Endodermal cell (in vitro differentiated cells): ENCODE measurements at places on chromosomes 1 and 21.

DNA sequence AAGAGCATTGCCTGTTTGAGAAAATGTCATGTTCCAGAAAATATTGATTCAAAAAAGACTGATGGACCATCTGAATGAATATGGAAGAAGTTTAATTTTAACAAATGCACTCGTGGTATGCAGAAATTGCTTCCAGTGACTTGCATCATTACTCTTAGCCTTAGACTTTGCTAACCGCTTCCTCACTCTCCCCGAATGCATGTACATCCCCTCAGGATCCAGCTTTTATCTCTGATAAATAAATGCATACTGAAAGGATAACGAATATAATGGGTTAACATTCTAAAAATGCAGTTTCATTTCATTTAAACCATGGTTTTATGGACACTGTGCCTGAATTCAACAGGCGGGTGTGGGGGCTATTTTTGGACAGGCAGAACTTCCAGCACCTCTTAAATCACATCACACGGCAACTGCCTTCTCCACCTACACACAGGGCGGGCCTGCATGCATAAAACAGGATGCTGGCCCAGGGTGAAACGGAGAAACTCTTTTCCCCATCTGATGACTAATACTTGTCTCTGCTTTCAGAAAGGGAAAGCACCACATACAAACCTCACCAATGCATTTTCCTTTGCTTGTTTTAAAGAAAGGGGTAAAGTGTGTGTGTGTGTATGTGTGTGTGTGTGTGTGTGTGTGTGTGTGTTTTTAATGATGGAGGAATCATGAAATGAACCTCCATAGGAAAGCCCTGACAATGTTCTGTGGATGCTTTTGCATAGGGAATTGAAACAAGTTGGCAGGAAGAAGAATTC is 48.7 kb downstream of the SPAG17 start:
- no peak for DNase-seq

DNA sequence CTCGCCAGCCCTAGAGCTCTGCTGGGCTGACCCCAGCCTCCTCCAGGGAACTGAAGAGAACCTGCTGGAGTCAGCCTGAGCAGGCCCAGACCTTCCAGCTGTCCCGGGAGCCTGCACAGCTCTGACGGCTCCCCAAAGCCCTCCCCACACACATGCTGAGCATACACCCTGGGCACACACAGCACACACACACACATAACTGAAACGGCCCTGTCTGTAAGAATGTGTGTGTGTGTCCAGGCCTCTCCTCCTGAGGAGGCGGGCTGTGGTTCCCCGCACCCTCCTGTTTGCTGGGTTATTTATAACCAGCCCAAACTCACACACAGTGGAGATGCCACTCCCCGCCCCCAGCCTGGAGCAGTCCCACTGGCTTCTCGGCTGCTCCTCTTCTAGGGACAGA is 20.2 kb downstream of the SDC3 start:
- no peak for DNase-seq

- no peak for DNase-seq
Observed at GRCh38 chr1:6502000-6502891, 10.8 kb upstream of the PLEKHG5 start.

DNA sequence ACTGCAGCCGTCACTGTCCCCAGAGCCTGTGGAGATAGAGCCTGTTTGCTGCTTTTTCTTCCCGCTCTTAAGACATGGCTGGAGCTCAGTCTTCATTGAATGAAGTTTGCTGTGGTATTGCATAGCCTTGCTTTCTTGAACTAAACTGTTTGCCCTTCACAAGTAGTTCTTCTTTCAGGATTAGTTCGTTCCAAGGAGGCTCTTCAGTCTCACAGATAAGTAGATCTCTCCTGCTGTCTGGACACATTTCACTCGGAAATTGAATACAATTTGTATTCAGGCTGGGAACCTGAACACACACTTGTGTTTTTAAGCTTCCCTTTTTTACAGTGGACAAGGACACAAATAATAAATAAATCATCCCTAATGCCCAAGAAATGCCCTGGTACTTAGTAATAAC is 34.7 kb downstream of the IFNAR1 start:
- DNase-seq = no peak

DNA sequence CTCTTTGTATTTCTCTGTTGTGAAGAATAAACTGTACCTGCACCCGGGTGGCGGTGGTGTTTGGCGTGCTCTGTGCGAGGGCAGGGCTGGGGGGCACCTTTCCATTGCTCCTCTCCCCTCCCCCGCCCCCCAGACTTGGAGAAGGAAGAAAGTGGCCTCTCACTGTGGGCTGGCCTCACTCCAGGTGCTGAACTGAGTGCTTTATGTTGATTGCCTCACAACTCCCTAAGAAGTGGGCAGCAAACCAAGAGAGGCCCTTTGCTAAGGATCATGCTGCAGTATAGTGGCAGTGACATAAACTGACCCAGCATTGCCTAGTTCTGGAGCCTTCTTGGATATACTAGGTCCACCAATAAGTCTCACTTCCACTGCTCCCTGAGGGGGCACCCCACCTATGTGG is 20.2 kb downstream of the A3GALT2 start:
- DNase-seq = no peak

DNA sequence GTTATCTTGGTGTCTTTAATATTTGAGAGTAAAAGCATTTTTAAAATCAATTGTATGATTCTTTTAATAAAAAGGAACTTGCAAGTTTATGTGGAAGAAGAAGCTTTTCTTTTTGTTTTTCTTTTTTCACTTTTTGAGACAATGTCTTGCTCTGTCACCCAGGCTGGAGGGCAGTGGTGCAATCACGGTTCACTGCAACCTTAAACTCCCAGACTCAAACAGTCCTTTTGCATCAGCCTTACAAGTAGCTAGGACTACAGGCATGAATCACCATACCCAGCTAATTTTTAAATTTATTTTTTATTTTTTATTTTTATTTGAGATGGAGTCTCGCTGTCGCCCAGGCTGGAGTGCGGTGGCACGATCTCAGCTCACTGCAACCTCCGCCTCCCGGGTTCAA is 34.1 kb downstream of the CMPK1 start:
- no peak for DNase-seq

DNA sequence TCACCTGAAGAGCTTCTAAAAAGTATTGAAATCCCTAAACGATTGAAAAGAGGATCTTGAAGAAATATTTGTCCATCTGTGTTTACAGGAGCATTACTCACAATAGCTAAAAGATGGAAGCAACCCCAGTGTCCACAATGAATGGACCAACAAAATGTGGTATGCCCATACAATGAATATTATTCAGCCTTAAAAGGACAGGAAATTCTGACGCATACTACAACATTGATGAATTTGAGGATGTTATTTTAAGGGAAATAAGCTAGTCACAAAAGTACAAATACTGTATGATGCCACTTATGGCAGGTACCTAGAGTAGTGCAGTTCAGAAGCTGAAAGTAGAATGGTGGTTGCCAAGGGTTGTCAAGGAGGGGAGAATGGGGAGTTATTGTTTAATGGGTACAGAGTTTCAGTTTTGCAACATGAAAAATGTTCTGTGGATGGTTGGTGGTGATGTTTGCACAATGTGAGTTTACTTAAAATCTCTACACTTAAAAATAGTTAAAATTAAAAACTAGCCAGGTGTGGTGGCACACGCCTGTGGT is 37.1 kb upstream of the GADD45A start:
- DNase-seq = no peak

DNA sequence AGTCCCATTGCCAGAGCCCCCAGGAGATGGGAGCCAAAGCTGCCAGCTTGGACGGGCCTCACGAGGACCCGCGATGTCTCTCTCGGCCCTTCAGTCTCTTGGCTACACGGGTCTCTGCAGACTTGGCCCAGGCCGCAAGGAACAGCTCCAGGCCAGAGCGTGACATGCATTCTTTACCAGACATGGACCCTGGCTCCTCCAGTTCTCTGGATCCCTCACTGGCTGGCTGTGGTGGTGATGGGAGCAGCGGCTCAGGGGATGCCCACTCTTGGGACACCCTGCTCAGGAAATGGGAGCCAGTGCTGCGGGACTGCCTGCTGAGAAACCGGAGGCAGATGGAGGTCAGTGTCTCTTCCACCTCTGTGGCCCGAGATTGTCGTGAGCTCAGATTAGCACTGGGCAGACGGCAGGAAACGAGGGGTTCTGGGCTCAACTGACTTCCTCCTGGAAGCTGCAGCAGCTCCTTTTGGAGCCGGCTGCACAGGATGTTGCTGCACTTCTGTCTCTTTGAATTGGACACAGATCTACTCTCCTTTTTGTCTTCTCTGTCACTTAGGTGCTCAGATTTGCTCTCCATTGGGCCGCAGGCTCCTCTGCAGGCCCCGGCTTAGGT is 68.0 kb downstream of the DISC1 start:
- no peak for DNase-seq

GRCh38 chr1:183586926-183587325 is 3.3 kb downstream of the NCF2 start:
- no peak for DNase-seq

- DNase-seq = no peak
Observed at GRCh38 chr1:236320671-236321070, 38.9 kb upstream of the ERO1B start.

GRCh38 chr1:208151728-208152598 is 92.2 kb downstream of the PLXNA2 start:
- DNase-seq = no peak

- DNase-seq = no peak
Observed at GRCh38 chr1:27727126-27727525, 1.4 kb downstream of the FAM76A start.

DNA sequence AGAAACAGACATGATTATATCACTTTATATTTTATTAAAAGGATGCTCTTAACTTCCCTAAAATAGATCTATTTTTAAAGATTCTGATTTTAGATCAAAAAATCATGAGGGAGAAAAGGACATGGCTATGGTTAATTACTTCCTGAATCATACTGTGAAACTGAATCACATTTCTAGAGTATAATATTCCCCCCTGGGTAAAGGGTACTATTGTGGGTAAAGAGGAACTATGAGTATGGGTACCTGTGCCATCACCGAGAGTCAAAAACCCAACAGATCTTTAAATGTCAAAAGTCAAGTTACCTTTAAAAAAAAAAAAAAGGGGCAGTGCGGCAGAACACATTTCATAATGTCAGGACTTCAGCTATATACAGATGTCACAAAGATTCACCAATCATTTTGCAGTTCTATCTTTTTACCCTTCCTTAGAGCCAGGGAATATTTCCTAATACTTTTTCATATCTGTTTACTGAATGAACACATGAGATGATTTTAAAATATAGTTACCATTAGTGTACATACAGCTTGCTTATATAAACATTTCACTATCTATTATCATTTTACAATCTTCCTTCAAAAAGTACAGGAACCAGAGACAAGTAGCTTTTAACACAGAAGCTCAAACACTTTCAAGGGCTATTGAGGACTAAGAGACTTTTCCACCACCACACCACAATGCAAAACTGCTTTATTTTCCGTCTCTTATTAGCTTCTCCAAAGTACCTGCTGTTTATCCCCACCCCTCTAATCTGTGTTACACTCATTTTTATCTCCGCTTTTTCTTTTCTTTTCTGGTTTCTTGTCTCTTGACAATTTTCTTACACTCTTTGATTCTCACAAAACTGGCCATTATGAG is 45.0 kb downstream of the EVI5 start:
- DNase-seq = no peak

DNA sequence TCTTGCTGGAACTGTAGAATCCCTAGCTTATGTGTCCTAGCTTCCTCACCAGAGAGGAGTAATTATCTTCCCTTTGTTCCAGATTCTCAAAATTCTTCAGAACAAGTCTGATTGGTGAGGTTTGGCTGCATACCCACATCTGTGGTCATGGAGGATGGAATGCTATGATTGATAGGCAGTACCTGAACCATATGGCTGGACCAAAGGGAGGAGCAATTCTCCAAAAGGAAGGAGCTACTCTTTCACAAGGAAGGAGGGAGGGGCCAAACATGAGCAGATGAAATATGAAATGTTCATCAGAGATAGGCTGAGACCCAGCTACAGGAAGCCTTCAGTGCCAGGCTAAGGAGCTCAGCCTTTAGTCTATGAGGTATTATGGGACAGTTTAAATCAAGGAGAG is 5.0 kb upstream of the RNF19B start:
- DNase-seq = peak; percentile 9

GRCh38 chr1:70405780-70406416 is 5.2 kb upstream of the CTH start:
- DNase-seq = no peak

GRCh38 chr1:31013187-31013864 is 52.2 kb downstream of the PUM1 start:
- no peak for DNase-seq

GRCh38 chr21:26814386-26814785 is 30.8 kb downstream of the ADAMTS1 start:
- DNase-seq = no peak

DNA sequence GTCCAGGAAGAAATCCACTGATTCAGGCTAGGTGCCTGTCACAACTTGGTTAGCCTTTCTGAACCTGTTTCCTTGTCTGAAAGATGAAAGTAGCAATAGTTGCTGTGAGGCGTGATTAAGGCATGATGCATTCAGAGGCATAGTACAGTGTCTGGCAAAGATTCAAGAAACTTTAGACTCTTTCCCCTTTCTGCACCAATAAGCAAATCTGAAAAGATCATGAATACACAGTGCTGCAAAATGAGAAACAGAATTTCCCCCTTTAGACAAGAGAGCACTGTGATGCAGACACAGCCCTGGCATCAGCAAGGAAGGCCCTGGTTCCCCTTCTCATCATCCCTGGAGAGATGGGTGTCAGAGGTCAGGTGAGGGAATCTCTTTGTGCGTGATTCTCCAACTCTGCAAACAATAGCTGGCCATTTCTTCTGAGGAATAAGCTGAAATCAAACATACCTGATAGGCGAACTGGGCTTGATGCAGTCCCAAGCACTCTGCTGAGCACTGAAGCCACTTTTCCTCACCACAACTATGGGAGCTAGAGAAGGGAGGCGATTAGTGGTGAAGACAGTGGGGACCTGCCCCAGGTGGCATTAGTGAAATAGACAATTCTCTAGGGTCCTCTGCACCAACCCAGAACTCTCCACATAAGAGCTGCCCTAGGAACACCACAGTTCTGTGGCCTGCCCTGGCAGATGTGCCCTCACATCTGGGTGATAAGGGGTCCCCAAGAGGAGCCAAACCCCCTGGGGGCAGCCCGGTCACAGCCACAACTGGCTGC is 41.7 kb downstream of the ITPKB start:
- no peak for DNase-seq

- no peak for DNase-seq
Observed at GRCh38 chr1:69846267-69846666, 278.5 kb downstream of the LRRC7 start.

DNA sequence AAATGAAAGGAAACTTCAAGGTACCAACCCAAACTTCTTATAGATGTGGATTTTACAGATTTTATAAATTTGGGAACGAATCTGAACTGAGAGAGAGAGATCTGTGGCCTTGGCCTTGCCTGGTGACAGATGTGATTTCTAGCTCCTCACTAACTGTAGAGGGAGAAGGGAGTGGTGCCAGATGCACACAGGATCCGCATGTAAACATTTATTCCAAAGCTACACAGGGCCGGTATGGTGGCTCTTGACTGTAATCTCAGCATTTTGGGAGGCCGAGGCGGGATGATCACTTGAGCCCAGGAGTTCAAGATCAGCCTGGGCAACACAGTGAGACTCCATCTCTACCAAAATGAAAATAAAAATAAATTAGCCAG is 77.1 kb downstream of the PGBD5 start:
- DNase-seq = no peak

GRCh38 chr1:50271968-50272578 is 151.2 kb downstream of the DMRTA2 start:
- DNase-seq = peak; percentile 85

- no peak for DNase-seq
Observed at GRCh38 chr1:22772014-22772413, 61.4 kb downstream of the EPHB2 start.

GRCh38 chr1:197152662-197153061 is 6.2 kb upstream of the ASPM start:
- DNase-seq = no peak

- DNase-seq = no peak
Observed at GRCh38 chr1:113314600-113314999, 75.7 kb upstream of the MAGI3 start.
